ENCODE measurements at places on chromosomes 1 and 21. TPM values are rescaled to one million over a fixed set of nuclear protein-coding genes. Genes with fewer than 3 reads are reported as not detected.

SYDE2 gene
- total RNA-seq, result 4.3 TPM

AMIGO1 gene
- total RNA-seq, result 2.9 TPM

HAO2 gene
- not detected for total RNA-seq

TTLL7 gene
- 0.05 TPM for total RNA-seq

C1QA gene
- 0.95 TPM for total RNA-seq

CXADR gene
- 0.66 TPM for total RNA-seq

GSTM5 gene
- total RNA-seq, result 0.05 TPM

CYP4A22 gene
- not detected for total RNA-seq

BRDT gene
- not detected for total RNA-seq

TTC22 gene
- 1.9 TPM for total RNA-seq

CHIA gene
- total RNA-seq, result not detected

ZBED6 gene
- total RNA-seq, result 10.3 TPM

CHRM3 gene
- 0.19 TPM for total RNA-seq

TTC39A gene
- total RNA-seq, result 0.29 TPM

All from activated T-cell treated with anti-CD3 and anti-CD28 coated beads, Interleukin-2, amount 50 U/mL, for 4 hours (primary cell).